Peyer's patch (tissue), 4 donors: ENCODE measurements at places on chromosomes 7 and 10. TPM values are rescaled to one million over a fixed set of nuclear protein-coding genes. Genes with fewer than 3 reads are reported as not detected.
A peak's percentile ranks its signal among the peaks of the same experiment; 100 is the strongest.

GRCh38 chr7:96126382-96126781 is 195.5 kb downstream of the SLC25A13 start:
- H3K36me3 ChIP-seq, result no peaks in the 10 kb centered on the region
- H3K27me3 ChIP-seq, result no peaks in the 10 kb centered on the region
- no peak for DNase-seq
- no peak overlapping the region for H3K27ac ChIP-seq
- no peak overlapping the region for H3K4me3 ChIP-seq

The IRF5 gene
- total RNA-seq, result 21.5 TPM

DNA sequence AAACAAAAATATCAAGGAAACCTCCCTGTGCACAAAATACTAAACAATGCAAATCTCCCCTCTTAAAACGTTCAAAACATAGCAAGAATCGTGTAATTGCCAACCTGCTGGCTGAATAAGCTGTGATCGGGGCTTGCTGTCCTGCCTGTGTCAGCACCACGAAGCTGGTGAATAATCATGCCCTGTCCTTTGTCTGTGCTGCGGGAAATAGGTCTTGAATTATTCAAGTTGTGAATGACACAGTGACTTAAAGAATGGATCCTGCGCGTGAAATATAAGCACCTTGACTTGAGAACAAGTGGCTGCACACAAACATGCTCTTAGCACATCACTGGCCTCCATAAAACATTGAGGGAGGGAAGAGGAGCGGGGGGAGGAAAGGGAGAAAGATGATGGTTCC is 130.2 kb downstream of the OAT start:
- peak; percentile 13 for DNase-seq
- no peaks in the 10 kb centered on the region for H3K27me3 ChIP-seq
- no peaks in the 10 kb centered on the region for H3K36me3 ChIP-seq
- H3K4me3 ChIP-seq, result no peak overlapping the region
- no peaks in the 10 kb centered on the region for H3K4me1 ChIP-seq
- H3K27ac ChIP-seq, result no peak overlapping the region

DNA sequence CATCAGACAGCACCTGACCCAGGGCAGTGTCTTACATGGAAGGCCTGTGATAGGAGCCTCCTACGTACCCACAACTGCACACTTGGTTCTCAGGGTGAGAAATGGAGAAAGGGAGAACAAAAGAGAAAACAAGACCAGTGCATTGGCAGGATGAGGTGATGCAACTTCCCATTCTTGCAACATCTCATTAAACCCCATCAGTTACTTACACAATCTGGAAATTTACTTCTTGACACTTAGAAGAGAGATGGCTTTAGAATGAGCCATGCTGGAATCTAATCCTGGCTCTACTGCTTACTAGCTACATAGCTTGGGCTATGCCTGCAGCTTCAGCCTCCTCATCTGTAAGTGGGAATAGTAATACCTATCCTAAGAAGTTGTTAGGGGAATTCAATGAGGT is 391.7 kb downstream of the KCNMA1 start:
- H3K27me3 ChIP-seq, result no peaks in the 10 kb centered on the region
- no peak overlapping the region for H3K27ac ChIP-seq
- DNase-seq, result no peak
- H3K4me1 ChIP-seq, result peaks cover 17% of the 10 kb centered on the region

The RBP3 gene
- not detected for total RNA-seq

DNA sequence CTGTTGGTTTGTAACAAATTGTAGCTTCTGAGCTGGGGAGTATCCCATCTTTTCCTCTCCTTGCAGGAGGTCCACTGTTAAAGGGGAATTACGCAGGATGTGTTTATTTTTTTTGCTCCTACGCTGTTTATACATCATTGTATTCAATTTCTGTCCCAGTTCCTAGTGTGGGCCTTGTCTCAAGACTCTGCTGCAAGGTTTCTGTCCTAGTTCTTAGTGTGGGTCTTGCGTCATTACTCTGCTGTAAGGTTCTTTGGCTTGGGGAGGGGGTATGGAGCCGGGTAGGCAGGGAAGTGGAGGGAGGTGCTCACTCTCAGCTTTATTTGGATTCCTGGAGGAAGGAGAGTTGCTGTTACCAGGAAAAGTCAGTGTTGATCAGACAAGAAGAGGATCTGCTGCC is 64.0 kb upstream of the TRIM8 start:
- no peak overlapping the region for H3K4me3 ChIP-seq
- no peak overlapping the region for H3K27ac ChIP-seq
- no peaks in the 10 kb centered on the region for H3K4me1 ChIP-seq
- H3K36me3 ChIP-seq, result no peaks in the 10 kb centered on the region
- H3K27me3 ChIP-seq, result no peaks in the 10 kb centered on the region

The TPST1 gene
- 11.7 TPM for total RNA-seq

GRCh38 chr7:151129960-151130591 is 37.4 kb downstream of the GBX1 start:
- H3K27me3 ChIP-seq, result no peaks in the 10 kb centered on the region
- H3K36me3 ChIP-seq, result no peaks in the 10 kb centered on the region
- no peak overlapping the region for H3K4me3 ChIP-seq

DNA sequence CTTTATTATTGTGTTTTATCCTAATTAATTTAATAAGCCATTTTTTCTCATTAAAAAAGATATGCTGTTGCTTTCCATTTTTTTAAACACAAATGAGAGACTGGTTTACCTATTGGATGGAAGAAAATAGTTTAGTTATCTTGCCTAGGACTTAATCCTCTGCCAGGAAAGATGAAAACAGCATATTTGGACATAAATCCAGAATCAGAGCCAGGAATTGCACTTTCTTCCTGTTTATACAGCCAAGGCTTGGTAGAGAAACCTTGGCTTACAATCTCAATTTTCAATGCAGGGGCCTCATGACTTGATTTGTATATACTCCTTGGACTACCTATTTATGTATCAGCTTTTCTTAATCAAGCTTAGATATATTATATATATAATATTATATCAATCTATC is 618.8 kb upstream of the SEMA3D start:
- H3K4me1 ChIP-seq, result no peaks in the 10 kb centered on the region
- no peak overlapping the region for H3K27ac ChIP-seq
- DNase-seq, result no peak
- no peak overlapping the region for H3K4me3 ChIP-seq
- no peaks in the 10 kb centered on the region for H3K27me3 ChIP-seq
- H3K36me3 ChIP-seq, result no peaks in the 10 kb centered on the region

The RTKN2 gene
- total RNA-seq, result 5.8 TPM

DNA sequence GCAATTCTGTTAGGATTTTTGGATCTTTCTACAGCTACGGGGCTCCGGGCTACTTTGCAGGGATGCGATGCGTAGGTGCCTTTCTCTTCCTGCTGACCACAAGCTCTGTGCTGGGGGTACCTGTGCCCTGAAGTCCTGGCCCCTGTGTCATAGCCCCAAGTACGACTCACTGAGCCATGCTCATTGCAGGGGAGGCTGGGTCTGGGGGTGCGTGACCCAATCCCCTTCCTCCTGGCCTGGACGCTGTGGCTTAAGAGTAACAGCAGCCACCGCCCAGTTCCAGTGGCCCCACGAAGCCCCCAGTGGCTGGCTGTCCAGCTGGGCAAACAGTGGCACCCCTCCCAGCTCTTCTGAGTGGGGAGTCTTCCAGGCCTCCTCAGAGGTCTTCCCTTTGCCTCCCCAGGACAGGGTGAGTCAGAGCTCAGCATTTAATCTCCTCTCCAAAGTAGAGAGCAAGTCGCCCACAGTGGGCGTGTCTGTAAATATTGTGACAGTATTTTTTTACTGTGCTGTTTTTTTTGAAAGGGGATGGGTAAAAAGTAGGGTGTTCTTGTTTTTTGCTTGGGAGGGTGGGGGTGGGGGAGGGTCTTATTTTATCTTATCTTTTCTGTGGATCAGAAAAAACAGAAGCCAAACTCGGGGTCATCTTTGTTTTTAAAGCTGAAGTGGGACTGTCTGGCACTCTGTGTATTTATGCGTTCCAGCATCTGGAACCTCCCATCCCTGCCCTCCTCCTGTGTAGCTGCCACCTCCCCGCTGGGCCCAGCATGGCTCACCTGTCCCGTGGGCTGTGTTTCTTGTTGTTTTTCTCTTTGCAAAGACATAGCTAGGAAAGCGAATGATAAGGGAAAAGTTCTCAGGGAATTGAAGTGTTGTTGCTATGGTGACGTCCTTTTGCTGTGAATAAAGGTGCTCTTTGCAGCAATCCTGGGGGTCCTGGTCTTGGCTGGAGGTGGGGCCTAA is 8.2 kb downstream of the LFNG start:
- H3K27me3 ChIP-seq, result no peaks in the 10 kb centered on the region
- no peak for DNase-seq
- no peaks in the 10 kb centered on the region for H3K36me3 ChIP-seq
- peaks cover 90% of the 10 kb centered on the region for H3K4me1 ChIP-seq
- H3K4me3 ChIP-seq, result no peak overlapping the region
- peak overlapping the region; percentile 81 for H3K27ac ChIP-seq
